NCI-H1092 treated with DMSO at 0.1 percent for 48 hours (cell line): ENCODE measurements at places on chromosomes 6 and 20.
A peak's percentile ranks its signal among the peaks of the same experiment; 100 is the strongest.

GRCh38 chr6:3871939-3872338 is 22.8 kb downstream of the FAM50B start:
- DNase-seq = no peak

GRCh38 chr6:50257322-50257721 is 207.6 kb upstream of the DEFB112 start:
- DNase-seq = no peak

GRCh38 chr20:531608-532007 is 12.0 kb downstream of the CSNK2A1 start:
- no peak for DNase-seq

DNA sequence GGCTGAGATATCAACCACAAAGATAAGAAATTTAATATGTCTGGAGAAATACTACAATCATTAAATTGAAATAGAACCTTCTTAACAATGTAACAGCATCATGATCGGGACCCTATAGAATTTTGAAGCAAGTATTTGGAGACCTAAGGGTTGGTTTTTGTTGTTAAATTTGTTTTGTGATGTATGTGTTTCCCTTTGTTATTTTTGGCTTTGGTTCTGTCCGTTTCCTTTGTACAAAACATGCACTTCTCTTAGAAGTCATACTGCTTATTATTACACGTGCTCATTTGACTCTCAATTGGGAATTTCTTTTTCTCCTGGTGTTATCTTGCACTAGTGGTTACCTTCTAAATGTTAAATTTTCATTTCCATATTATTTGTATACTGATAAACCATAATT is 4.0 kb upstream of the PLN start:
- DNase-seq = no peak

DNA sequence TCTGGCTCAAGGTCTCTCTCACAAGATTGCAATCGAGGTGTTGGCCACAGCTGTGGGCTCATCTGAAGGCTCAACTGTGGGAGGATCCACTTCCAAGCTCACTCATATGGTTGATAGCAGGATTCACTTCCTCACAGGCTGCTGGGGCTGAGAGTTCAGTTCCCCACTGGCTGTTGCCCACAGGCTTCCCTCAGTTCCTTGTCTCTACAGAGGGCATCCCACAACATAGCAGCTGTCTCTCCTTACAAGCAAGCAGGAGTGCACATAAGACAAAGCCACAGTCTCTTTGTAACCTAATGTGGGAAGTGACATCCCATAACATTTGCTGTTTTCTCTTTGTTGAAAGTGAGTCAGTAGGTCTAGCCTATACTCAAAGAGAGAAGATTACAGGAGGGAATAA is 14.0 kb downstream of the SPATS1 start:
- no peak for DNase-seq

DNA sequence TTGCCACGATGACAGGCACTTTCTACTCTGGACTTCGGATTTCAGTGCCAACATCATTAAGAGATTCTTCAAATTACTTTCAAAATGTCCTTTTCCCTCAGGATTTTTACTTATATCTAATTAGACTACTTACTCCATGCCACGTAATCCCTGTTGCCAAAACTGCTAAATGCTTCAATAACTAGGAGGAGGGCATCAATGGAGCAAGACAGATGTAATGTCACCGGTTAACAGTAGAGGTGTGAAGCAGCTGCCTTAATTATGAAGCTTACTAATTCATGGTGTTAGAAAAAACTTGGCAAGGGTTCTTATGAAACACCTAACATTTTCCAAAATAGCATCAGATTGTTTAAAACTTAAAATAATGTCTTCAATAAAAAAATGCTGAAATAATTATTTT is 111.2 kb upstream of the SIM1 start:
- no peak for DNase-seq

DNA sequence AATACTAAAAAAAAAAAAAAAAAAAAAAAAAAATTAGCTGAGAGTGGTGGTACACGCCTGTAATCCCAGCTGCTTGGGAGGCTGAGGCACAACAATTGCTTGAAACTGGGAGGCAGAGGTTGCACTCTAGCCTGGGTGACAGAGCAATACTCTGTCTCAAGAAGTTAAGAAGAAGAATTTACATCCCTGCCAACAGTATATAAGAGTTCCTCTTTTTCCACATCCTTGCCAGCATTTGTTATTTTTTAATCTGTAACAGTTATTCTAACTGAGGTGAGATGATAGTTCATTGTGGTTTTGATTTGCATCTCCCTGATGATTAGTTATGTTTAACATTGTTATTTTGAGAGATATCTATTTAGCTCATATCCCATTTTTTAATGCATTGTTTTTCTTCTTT is 20.3 kb upstream of the DYNLRB1 start:
- DNase-seq = no peak

GRCh38 chr20:45798935-45799642 is 7.3 kb downstream of the DNTTIP1 start:
- peak; percentile 50 for DNase-seq

DNA sequence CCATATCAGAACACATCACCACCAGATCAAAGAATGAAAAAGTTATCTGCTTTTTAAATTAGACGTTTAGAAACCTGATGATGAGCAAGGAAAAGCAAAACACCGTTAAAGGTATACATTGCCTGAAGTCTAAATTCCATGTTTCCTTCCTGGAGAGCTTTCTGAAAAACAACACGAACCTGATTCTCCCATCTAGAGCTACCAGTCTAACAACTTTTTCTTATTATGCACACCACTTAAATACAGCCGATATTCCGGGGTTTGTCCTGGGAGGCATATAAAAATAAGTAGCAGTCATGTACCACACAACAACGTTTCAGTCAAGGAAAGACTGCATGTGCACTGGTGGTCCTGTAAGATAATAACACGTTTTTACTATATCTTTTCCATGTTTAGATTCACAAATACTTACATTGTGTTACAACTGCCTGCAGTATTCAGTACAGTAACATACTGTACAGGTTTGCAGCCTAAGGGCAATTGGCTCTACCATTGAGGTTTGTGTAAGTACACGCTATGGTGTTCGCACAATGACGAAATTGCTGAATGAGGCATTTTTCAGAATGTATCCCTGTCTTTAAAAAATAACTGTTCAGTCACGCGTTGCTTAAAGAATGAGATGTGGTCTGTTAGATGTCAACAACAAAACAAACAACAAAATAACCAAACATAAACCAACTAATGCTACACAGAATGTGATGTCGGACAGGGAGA is 19.1 kb upstream of the LYRM2 start:
- no peak for DNase-seq

- no peak for DNase-seq
These were observed 51.3 kb downstream of the VEGFA start for GRCh38 chr6:43821101-43821886.

GRCh38 chr20:44758247-44759101 is 12.8 kb downstream of the KCNK15 start:
- no peak for DNase-seq

DNA sequence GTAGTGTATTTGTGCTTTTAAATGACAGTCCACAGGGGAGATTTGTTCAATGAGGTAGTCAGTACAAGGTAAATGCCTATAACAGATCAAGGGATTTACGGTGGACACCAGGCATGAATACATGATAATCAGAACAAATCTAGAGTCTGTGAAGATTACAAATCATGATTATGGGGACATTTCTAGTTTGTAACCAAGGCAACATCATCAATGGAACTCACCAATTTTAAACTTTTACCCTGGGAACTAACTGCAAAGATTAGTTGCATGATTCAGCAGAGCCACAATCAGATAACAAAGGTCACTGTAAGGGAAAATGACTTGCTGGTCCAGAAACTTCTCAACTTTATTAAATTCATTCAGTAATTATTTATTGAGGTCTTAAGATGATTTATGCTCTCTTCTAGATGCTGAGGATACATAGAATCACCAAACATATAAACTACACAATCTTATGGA is at the start of gene CRISP1:
CRISP1 (minus strand) TSS at position 51 of the 459 bp plus-strand sequence. CDS start 9,135 bp downstream, outside the sequence.
- no peak for DNase-seq

GRCh38 chr20:45044084-45044573 is 56.8 kb downstream of the KCNS1 start:
- peak; percentile 52 for DNase-seq

GRCh38 chr6:39772559-39773273 is 19.5 kb upstream of the DAAM2 start:
- no peak for DNase-seq

DNA sequence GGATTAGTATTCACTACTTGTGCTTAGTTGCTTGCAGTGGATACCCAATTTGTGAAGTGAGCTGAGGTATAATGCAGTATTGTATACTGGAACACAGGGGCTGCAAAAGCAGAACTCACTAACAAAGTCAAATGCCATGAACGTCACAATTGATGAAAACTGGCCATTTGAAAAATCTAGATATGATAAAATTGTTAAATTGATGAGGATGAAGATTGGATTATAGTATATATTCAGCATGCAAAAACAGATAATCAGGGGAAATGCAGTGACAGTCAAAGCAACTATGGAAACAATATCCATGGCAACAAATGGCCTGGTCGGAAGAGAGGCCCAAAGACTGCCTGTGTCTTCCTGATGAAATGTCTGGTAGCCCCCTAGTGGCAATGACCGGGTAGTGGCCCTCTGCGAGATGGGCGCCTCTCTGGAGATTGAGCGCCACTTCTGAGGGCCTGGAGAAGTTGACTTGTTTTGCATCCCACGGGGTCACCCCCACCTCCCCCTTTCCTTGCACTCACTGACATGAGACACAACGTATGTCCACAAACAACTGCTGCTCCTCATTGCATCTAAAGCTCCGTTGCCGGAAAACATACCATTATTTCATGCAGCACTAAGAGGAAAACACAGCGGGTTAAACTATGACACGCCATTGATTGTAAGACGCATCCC is 43.6 kb downstream of the C6orf15 start:
- DNase-seq = peak; percentile 46

DNA sequence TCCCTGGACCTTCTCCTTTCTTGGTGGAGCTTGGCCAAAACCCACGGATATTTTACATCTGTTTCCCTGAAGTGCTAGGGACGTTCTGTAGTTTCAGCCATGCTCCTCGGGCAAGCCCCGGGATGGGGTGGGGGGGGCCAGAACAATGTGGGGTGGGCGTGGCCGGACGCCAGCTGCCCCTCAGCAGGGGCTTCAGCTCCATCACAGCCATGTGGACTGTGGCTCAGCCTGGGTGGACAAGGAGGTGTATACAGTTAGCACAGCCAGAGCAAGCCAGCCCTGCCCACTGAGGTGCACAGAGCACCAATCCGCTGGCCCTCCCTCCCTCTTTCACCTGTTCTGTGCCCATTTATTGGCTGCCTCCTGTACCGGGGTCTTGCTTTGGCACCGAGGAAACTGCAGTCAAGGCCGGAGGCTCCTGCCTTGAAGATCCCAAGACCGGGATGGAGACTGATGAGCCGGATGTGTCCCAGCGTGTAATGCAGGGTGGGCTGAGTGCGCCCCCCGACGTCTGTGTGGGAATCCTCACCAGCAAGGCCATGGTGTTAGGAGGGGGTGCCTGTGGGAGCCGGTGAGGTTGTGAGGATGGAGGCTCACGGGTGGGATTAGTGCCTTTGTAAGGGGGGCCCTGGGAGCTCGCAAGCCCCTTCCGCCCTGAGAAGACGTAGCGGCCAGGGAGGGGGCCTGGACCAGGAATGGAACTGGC is 28.0 kb downstream of the FRMD1 start:
- DNase-seq = peak; percentile 13
